ENCODE measurements at places on chromosomes 7 and 10.

DNA sequence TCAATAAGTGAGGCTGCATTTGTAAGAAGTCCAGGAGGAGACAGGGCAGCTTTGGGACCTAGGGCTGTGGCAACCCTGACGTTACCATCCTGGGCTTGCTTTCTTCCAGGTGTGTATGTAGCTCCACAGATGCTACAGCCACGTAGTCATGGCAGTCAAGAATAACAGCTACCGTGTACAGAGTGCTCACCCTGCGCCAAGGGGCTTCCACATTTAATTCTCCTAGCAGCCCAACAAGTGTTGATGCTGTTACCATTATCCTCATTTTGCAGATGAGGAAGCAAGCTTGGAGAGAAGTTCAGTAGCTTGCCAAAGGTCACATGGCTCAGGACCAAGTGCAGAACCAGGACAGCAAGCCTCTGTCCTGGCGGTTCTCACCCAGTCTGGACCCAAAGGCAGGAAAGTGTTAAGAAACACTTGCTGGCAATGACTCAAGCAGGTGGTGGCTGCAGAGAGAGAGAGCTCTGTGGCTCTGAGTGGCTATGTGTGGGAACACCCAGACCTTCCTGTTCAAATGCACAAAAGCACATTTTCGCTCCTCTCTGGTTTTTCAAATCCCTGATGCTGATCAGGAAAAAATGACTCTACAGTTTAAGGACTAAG, 89.8 kb downstream of the CREM start:
- DNase-seq, result no peak

DNA sequence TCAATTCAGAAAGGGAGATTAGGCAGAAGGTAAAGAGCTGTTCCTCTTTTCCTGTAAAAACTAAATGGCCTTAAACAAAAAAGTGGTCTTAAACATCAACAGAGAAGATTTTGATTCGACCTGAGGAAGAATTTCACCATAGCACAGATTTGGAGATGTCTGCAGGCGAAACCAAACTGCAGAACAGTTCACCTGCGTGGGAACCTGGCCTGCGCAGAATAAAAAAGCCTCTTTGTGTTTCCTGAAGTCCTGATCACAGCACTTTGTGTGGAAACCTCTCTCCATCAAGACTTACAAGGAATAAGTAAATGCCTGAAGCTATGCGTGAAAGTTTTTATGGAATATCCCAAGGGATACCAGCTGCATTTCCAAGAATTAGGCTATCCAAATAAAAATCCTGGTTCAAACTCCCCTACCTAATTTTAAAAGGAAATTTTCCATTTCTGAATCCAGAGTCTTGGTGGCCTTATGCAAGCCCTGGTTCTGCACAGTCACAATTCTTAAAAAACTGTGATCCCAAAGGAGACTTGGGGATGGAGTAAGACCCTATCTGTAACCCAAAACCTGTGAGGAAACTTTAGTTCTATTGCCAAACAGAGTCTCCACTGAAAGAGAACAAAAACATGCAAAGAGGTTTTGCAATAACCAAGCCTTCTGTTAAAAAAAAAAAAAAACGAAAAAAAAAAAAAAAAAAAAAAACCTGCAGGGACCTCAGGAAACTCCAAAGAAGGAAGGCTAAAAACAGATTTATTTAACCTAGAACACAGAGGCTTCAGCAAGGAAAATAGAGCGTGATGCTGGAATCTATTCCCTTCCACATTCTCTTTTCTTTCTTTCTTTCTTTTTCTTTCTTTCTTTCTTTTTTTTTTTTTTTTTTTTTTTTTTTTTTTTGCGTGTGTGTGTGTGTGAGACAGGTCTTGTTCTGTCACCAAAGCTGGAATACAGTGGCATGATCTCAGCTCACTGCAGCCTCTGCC, 10.4 kb downstream of the CALML3 start:
- DNase-seq, result no peak

- no peak for DNase-seq
Observed at GRCh38 chr10:31897506-31897905, 31.1 kb downstream of the ARHGAP12 start.

GRCh38 chr7:7851381-7851780, 117.2 kb upstream of the GLCCI1 start:
- DNase-seq, result no peak

DNA sequence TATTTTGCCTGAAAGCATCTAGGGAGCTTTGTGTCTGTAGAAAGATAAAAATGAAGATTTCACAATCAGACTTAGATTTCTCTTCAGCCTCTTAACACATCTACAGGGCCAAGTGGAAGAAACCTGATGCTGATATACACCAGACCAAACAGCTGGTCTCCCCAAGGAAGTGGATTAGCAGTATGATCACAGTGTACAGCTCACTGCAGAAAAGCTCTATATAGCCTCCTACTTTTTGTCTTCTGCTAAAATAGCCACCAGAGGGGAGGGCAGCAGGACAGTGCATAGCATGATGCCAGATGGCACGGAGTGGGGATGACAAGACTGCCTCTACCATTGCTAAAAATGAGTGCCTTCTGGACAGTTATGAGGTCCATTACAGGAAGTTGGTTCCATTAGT, 16.0 kb downstream of the FAM13C start:
- no peak for DNase-seq

DNA sequence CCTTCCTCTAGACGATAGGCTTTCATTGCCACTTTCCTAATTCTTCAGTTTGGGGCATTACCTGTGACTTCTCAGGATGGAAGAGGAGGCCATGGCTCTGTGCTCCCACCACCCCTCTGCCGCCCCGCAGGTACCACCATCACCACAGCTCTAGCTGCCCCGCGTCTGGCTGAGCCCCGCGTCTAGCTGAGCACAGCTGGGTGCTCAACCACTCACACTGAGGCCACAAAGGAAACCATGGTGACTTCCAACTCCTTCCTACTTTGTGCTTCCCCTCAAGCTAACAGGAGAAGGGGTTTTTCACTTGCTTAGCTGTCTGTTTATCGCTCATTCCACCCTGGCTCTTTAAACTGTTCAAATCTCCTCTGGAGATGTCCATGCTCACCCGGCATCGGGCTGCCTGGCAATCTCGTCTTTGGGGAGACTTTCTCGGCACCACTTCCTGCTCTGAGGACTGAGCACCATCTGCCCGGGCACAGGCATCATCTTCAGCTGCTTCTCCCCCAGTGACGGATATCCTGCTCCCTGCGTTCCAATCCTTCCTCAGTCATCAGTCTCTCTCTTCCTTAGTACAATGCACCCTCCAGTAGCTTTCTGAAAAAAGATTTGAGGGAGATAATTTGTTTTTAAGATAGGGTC, 59.4 kb downstream of the MAD1L1 start:
- DNase-seq, result no peak

DNA sequence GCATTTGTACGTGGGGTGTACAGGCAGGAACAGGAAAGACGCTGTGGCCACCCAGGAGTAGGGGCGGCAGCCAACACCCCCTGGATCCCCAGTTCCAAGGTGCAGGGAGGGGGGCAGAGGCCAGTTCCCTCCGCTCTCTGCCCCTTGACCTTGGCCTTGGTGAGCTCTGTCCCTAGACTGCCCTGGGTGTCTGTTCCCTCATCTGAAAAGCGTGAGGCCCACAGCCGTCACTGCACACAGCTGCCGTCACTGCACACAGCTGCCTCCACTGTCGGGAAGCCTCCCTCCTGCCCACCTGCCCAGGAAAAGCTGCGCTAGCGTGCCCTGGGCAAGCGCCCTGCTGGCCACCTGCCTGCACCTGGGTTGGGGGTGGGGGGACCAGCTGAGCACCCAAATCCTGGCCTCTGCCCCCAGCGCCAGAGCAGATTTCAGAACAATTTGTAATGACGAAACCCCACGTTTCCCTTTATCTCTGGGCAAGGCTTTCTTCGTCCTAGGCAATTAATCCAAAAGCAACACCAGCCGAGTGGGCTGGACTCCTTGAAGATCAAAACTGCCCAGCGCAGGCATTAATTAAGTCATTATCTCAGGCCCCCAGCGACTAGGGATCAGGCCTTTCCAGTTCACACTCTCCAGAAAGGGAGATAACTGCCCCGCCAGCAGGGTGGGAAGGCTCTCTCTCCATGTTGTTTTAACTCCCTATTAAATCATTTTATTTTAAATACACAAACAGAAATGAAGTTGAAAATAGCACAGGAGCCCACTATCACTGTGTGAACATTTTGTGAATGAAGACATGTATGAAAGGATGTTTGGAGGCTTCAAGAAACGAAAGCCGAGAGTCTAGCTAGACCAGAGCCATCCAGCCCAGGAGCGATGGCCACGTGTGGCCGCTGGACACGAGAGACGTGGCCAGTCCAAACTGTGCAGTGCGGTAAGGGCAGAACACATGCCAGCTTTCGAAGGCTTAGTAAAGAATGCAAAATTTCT, 4.0 kb upstream of the PDGFA start:
- no peak for DNase-seq

- no peak for DNase-seq
Observed at GRCh38 chr7:44291066-44291732, 34.2 kb downstream of the CAMK2B start.

GRCh38 chr10:76885816-76886215, 751.8 kb downstream of the KCNMA1 start:
- no peak for DNase-seq

- DNase-seq, result no peak
Observed at GRCh38 chr10:69413221-69413865, 3.4 kb downstream of the TACR2 start.

- no peak for DNase-seq
Observed at GRCh38 chr7:7650682-7651206, 10.2 kb downstream of the UMAD1 start.

DNA sequence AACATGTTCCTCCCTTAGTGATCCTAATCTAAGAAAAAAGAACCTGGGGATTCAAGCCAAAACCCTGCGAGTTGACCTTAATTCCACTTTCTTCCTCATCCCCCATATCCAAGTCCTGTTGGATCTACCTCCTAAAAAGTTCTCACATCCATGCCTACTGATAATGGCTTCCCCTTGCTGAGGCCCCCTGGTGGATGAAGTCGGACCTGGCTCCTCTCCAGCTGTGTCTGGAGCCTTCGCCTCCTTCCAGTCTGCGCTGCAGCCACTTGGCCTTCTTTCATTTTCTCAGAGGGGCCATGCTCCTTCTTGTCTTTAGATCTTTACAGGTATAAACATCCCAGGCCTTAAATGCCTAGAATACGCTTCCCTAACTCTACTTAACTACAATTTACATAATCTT, 8.1 kb downstream of the PDE1C start:
- DNase-seq, result no peak

- DNase-seq, result no peak
Observed at GRCh38 chr10:110324201-110324804, 19.6 kb upstream of the SMNDC1 start.

- no peak for DNase-seq
Observed at GRCh38 chr10:102230861-102231356, 4.8 kb downstream of the ELOVL3 start.

- no peak for DNase-seq
Observed at GRCh38 chr10:71084061-71084817, 128.1 kb upstream of the UNC5B start.

- no peak for DNase-seq
Observed at GRCh38 chr10:12235116-12235694, 39.2 kb downstream of the CDC123 start.

GRCh38 chr10:117246997-117247671, 6.2 kb downstream of the SLC18A2 start:
- DNase-seq, result no peak

DNA sequence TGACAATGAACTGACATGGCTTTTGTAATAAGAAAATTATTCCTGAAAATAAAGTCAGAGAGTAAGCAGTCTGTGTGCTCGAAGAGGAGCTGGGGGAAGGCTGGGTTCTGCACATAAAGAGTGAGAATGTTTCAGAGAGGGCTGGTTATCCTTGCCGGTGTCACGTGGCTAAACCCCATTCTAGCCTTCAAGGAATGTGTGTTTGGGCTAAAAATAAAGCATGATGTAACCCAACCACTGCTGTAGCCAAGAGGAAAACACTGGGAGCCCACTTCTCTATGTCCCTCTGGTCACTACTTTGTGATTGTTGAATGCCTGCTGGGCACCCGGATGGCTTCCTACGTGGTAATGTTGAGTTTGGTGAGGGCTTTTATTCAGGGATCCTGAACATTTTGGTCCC, 23.5 kb downstream of the WDFY4 start:
- no peak for DNase-seq

DNA sequence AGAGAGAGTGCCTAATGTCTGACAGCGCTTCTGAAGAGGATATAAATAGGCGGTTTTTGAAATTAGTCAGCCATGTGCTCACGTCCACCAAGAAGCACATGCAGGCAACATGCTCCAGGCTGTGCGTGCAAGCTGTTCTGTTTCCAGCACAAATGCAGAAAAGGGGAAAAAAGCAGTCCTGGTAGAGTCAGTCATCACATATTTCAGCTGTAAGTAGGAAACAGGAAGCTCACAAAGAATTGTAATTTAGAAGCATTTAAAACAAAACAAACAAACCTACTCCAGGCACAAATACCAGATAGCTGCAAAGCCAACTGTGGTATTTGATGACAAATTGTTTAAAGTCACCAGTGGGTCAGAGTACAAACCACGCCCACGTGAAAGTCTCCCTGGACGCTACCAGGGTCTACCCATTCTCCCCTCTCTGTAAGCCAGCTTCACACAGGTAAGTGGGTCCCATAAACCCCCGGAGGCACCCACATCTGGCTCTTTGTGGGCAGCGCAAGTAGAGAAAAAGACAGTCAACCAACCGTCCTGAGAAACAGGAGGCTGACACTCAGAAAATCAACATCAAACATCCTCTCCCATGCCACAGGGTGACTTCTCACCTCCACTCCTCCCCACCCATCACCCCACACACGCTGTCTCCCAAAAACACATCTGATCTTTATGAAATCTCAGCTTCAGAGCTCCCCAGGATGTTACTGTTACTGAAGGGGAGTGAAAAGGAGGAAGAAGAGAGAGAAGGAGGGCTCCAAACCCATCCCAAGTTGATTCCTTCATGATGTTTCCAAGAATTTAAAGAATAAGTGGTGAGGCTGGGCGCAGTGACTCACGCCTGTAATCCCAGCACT, 186.4 kb downstream of the FAM107B start:
- no peak for DNase-seq

GRCh38 chr7:22302951-22303423, 54.0 kb downstream of the RAPGEF5 start:
- no peak for DNase-seq

DNA sequence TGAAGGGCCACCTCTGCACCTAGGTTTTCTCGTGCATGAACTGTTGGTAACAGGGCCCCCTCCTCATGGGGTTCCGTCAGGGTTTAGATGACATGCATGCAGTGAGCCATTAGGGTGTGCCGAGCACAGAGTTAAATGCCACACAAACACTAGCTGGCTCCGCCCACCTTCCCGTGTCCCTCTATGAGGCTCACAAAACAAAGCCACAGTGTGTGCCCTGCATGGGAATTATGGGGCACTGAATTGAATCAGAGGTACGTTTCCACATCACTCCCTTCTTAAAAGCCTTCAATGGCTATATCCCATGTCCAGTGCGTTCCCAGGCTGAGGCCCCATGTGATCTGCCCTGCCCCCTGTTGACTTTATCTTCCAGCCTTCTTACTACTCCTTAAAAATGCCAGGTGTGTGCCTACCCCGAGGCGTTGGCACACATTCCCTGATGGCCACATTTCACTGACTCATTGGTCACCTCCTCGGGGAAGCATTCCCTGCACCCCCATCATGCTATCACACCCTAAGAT, 35.7 kb downstream of the GSDME start:
- no peak for DNase-seq

- no peak for DNase-seq
Observed at GRCh38 chr10:3074145-3074665, 6.9 kb downstream of the PFKP start.

- DNase-seq, result no peak
Observed at GRCh38 chr7:151704960-151705635, 171.8 kb downstream of the PRKAG2 start.

- DNase-seq, result no peak
Observed at GRCh38 chr10:70662362-70663220, 9.7 kb upstream of the ADAMTS14 start.

All from stimulated activated CD8-positive, alpha-beta memory T cell treated with anti-CD3 and anti-CD28 coated beads, Interleukin-2, amount 100 ng/mL, for 1 hour (primary cell).